HS-5 (cell line): ENCODE measurements at places on chromosomes 11 and 22.

GRCh38 chr22:45452565-45453379 lies 39.3 kb downstream of the RIBC2 start:
- peak; percentile 58 for DNase-seq

GRCh38 chr22:43880541-43880991 lies 11.2 kb downstream of the PNPLA5 start:
- no peak for DNase-seq

DNA sequence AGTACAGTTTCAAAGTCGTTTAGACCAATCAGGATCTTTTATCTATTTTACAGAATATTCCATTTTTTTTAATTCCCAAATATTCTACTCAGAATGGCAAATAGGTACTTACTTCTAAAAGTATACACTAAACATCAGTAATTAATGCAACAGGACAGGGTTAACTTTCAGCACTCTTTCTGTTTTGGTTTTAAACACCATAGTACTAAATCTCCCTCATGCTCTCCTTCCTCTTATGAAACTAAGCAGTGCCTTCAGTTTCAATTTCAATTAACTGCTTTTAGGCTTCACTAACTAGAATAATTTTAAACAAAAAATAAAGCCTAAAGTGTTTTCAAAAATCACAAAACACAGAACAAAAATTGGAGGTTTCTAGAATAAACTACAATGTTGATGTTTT lies 57.9 kb downstream of the NOX4 start:
- DNase-seq: no peak

GRCh38 chr11:2382129-2382517 lies 5.0 kb downstream of the CD81 start:
- no peak for DNase-seq

DNA sequence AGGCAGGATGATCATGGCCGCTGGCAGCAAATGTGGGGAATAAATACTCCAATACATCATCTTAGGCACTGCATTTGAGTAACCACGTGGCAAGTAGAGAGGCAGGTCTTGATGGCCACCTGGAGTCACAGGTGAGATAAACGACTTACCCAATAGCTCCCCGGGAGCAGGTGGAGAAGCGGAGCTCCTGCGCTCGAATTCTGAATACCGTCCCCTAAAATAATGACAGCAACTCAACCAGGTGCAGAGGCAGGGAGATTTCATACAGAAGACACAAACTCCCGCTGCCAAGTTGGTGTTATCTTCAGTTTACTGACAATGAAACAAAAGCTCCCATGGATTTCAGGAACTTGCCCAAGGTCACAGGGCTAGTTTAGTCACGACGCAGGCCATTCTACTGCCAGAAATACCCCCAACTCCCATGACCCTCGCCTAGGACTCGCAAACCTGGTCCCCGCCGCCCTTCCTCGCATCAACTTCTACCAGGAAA lies 437 bp downstream of the SLC43A3 start:
- DNase-seq: no peak

DNA sequence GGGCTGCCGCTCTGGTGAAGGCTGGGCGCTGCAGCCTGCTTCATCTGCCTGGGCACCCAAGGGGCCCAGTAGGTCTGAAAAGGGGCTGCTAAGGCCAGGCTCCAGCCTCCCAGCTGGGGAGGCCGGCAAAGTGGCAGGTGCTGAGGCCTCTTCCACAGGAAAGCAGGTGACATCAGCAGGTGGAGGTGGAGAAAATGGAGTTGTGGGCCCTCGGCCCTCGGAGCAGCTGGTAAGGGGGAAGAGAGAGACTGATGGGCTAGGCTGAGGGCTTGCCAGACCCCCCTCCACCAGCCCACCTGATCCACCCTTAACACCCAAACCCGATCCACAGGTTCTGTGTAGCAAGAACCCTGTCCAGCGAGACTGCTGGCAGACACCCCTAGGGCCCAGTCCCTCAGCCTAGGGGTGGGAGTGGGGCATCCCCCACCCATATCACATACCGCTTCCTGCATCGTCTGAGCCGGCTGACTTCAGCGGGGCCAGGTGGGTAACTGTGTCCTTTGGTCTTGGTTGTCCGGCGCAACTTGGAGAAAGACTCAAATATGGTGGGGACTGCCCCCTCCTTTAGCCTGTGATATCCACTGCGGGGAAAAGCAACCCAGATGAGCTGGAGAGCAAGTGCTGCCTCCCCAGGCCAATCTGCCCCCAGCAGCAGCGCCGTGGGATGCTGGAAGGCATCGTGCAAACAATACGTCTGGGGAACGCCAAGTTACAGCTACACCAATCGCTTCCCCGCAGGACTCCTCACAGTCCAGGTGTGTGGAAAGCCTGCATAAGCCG lies 1.5 kb downstream of the THAP7 start:
- no peak for DNase-seq

- no peak for DNase-seq
Measured at GRCh38 chr11:44630511-44631210, 65.2 kb downstream of the CD82 start.

- DNase-seq: no peak
Measured at GRCh38 chr22:19822301-19823117, 32.2 kb downstream of the GNB1L start.

GRCh38 chr11:69912911-69913451 lies 93.8 kb upstream of the FGF3 start:
- no peak for DNase-seq

DNA sequence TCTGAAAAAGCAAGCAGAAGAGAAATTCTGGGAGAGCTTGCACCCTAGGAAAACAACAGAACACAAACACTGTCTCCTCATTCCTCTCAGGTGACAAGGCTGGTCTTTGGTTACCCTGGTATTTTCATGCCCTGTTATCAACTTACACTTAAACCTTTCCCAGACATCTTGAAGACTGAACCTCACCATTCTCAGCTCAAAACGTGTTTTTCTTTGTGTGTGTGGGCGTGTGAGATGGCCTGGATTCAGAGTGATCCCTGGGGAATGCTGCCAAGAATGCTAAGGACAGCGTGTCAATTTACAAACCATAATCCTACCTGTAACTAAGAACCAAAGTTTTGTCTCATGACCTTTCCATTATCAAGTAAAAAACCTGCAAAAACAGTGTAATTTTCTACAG lies 33.3 kb downstream of the ELF5 start:
- DNase-seq: no peak

DNA sequence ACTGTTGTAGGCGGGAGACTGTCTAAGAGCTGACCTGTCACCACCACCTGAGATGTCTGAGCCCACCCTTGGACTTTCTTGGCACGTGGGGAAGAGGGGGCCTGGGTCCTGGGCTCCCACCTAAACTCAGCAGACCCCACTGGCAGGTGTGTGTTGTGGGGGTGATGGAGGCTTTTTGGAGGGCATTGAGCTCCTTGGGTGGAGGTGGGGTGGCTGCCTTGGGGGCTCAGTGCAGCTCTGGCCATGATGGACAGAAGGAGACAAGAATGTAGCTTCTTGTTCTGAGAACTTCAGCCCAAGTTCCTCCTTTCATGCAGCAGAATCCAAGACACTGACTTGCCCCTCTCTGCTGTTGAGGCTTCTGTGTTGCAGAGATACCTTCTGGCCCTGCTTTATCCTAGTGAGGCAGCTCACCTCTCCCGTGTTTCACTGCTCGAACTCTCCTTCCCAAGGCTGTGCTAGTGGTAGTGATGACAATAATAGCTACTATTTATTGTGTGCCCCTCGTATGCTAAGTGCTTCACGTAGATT lies 116.6 kb upstream of the OR4B1 start:
- no peak for DNase-seq

- DNase-seq: no peak
Measured at GRCh38 chr11:93279851-93280347, 50.6 kb upstream of the DEUP1 start.

GRCh38 chr11:61756452-61757212 lies 4.2 kb downstream of the MYRF start:
- DNase-seq: no peak

GRCh38 chr22:20650294-20651207 lies 123.4 kb upstream of the SERPIND1 start:
- DNase-seq: no peak

DNA sequence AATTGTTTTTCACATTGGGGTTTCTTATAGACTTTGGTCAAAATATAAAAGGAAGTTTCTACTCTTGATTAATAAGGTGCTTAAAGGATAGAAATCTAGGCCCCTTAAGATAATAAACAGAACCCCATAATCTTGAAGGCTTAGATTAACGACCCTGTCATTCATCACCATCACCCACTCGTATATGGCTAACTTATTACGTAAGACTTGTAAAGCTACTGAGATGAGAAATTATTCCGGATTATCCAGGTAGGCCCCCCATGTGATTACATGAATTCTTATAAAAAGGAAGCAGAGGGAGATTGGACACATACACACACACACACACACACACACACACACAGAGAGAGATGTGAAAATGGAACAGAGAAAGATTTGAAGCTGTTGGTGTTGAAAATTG lies 1489.2 kb upstream of the TENM4 start:
- no peak for DNase-seq

GRCh38 chr11:32266601-32267000 lies 168.7 kb downstream of the WT1 start:
- DNase-seq: no peak

DNA sequence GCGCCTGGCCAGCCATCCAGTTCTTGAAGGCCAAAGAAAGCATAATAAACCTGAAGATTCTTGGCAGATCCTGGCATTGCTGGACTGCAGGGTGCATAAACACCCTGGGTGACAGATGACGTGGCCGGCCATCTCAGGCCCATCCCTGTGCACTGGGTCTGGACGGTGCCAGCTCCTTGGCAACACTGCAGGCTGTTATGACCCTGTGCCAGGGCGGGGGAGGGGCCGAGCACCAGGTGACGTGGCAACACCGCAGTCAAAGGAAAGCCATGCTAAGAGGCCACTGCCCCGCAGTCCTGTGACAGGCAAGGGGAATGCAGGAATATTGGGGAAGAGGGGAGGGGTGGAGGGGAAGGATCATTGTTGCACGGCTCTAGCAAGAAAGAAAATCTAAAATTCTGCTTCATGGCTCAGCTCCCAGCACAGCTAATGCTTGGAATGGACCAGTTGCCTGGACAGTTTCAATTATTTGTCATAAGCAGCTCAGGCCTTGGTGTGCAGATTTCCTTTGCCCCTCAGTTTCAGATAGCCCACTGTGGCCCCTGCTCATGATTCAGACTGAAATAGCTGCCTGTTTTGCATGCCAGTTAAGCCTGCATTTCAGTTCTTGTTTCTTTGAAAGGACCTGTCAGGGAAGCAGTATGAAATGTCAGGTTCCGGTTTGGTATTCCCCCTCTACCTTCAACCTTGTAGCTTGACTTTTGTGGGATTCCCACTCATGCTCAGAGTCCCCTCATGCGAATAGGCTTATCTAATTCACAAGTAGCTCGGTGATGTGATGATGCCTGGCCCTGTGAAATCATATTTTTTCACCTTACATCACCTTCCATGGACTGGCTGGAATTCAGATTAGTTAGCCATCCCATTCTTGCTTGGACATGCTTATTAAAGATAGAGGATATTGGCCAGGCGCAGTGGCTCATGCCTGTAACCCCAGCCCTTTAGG lies 29.7 kb upstream of the DDX6 start:
- DNase-seq: no peak

DNA sequence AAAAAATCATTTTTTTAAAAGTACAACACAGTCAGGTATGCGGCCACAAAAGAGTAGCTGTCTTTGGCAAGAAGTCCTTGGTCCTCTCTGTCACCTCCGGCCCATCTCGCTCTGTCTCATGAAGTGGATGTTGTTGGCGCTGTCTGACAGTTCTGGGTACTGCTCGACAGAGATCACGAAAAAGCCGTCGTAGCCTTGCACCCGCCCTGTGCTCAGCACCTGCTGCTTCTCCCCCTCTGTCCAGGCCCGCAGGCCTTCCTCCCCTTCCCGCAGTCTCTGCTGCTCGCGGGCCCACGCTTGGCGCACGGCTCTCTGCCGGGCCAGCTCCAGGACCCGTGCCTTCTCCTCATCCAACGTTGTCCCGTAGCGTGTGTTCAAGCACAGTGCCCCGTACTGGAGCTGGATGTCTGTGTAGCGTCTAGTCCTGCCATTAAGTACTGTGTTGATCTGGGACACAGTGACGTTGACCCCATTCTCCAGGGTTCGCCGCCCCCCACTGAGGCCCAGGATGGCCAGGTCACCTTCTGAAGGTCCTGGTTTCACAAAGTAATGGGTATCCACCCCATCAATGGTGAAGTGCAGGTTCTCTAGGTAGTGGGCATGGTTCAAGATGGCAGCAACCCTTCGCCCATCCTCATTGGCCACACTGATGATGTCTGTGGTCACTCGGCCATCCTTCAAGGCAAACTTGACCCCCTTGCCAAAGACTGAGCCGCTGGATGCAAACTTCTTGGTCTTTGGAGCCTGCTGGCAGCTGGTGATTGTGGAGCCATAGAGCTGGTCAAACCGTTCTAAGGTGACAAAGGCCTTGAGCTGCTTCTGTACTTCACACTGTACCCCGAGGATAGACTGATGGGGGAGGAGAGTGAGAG lies 83.5 kb upstream of the NARS2 start:
- no peak for DNase-seq

- no peak for DNase-seq
Measured at GRCh38 chr11:117302228-117302627, 11.1 kb downstream of the BACE1-AS start.

- no peak for DNase-seq
Measured at GRCh38 chr11:34309965-34310364, 47.8 kb downstream of the ABTB2 start.

GRCh38 chr11:45089676-45090499 lies 56.6 kb upstream of the PRDM11 start:
- no peak for DNase-seq

- DNase-seq: no peak
Measured at GRCh38 chr11:65861165-65861505, 902 bp downstream of the MUS81 start.

GRCh38 chr22:46774253-46774979 lies 12.0 kb downstream of the TBC1D22A start:
- DNase-seq: no peak

DNA sequence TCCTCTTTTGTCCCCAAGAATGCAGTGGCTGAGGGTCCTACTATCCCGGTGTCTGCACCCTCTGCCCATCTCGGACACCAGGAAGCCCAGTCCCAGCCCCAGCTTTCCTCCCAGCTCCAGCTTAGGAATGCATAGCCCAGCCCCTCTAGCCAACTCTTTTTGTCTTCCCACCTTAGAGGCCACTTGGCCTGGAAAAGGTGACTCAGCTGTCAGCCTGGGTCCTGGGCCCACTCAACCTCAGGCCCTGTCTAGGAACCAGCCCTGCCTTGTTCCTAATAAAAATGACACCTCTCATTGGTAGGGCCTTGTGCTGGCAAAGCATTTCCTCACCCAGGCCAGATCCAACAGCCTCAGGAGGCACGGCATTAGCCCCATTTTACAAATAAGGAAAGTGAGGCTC lies 28.2 kb downstream of the PDE2A start:
- no peak for DNase-seq

DNA sequence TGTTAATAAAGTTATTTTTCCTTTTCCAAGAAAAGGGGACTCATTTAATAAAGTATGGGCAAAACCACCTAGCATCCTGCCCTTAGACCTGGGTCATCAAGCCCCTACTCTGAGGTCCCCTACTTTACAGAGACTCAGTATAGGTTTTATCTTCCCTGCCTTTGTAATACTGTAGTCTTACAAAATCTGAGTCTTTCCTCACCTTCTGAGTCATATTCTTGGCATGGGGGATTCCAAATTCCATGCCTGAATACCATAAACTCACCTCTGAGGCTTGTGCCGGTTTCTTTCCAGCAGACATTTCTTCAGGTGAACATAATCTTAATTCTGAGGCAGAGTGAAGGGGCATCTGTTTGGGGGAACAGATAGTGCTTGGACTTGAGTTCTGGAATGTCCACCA lies 282.5 kb downstream of the KCNA4 start:
- peak; percentile 42 for DNase-seq

- DNase-seq: peak; percentile 2
Measured at GRCh38 chr11:117345039-117345438, 17.4 kb downstream of the CEP164 start.
